ENCODE measurements at places on chromosomes 5 and 9.

GRCh38 chr5:14373685-14374084 lies 207.9 kb upstream of the OTULINL start:
- no peak overlapping the region for H3K4me3 ChIP-seq
- peaks cover 97% of the 10 kb centered on the region for H3K36me3 ChIP-seq
- no peak overlapping the region for H3K27ac ChIP-seq
- H3K27me3 ChIP-seq = no peaks in the 10 kb centered on the region

- peak overlapping the region; percentile 28 for H3K27ac ChIP-seq
- DNase-seq = no peak
- H3K4me3 ChIP-seq = no peak overlapping the region
- peaks cover 30% of the 10 kb centered on the region for H3K4me1 ChIP-seq
- no peaks in the 10 kb centered on the region for H3K36me3 ChIP-seq
Observed at GRCh38 chr5:57754616-57755015, 272.0 kb upstream of the ACTBL2 start.

GRCh38 chr5:115657125-115657880 lies 31.5 kb upstream of the TMED7 start:
- H3K27me3 ChIP-seq = peaks cover 5% of the 10 kb centered on the region
- DNase-seq = no peak
- H3K27ac ChIP-seq = no peak overlapping the region
- H3K4me3 ChIP-seq = no peak overlapping the region

- H3K27me3 ChIP-seq = no peaks in the 10 kb centered on the region
- no peak for DNase-seq
- no peak overlapping the region for H3K27ac ChIP-seq
- peaks cover 78% of the 10 kb centered on the region for H3K36me3 ChIP-seq
- H3K4me1 ChIP-seq = no peaks in the 10 kb centered on the region
- H3K4me3 ChIP-seq = no peak overlapping the region
Observed at GRCh38 chr9:92066168-92066567, 49.0 kb downstream of the SPTLC1 start.

DNA sequence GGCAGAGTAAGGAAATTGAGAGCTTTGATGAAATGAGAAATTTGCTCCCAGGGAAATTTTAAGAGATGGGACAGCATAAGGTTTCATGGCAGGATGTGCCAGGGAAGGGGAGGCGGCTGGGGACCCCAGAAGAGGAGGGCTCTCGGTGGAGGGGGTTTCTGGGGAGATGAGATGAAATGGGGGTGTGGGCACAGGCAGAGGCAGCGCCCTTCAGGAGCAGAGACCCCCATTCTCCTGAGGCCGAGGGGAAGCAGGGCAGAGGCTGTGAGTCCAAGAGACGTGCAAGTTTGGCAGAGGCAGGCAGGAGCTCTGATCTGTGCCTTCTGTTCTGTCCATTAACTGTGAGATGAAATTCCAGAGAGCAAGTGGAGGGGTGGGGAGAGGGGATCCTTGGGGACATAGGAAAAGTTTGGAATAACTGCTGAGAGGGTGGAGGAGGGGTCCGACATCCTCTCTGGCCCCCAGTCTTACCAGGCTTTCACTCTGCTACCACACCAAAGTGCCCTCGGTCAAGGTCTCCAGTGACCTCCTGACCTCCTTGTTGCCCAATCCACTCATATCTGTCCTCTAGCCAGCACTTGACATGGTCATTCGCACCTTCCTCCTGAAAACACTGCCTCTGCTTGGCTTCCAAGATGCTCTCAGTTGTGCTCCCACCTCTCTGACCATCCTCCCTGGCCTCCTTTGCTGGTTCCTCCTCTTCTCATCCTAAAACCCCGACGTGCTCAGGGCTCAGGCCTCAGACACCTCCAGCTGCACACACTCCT lies 108.1 kb upstream of the MVB12B start:
- no peak overlapping the region for H3K27ac ChIP-seq
- no peaks in the 10 kb centered on the region for H3K4me1 ChIP-seq
- peaks cover 46% of the 10 kb centered on the region for H3K27me3 ChIP-seq

DNA sequence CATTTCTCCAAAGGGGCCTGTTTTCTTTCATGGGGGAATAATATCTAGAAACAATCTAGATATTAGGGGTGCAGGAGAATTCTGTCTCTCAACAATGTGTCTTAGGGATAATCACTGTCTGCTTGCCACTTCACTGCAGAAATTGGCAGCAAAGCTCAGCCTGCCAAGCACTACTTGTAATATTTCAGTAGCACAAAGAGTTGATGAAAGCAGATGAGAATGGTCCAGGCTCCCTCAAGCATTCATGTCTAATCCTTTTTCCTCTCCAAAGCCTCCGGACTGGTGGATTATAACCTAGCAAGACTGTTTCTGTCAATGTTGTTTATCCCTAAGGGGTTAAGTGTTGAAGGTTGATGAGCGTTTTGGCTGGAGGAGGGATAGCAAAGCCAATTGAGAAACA lies 13.3 kb upstream of the MPDZ start:
- H3K4me3 ChIP-seq = no peak overlapping the region
- H3K27ac ChIP-seq = no peak overlapping the region
- no peak for DNase-seq

GRCh38 chr9:23322392-23322791 lies 503.6 kb downstream of the ELAVL2 start:
- H3K27me3 ChIP-seq = no peaks in the 10 kb centered on the region
- no peak overlapping the region for H3K27ac ChIP-seq
- H3K36me3 ChIP-seq = no peaks in the 10 kb centered on the region
- no peak for DNase-seq
- no peaks in the 10 kb centered on the region for H3K4me1 ChIP-seq

- H3K4me1 ChIP-seq = no peaks in the 10 kb centered on the region
- no peak for DNase-seq
Observed at GRCh38 chr5:159359408-159359807, 29.1 kb upstream of the IL12B start.

- H3K27me3 ChIP-seq = peaks cover 14% of the 10 kb centered on the region
- H3K36me3 ChIP-seq = no peaks in the 10 kb centered on the region
- DNase-seq = no peak
- no peak overlapping the region for H3K27ac ChIP-seq
- H3K4me3 ChIP-seq = no peak overlapping the region
Observed at GRCh38 chr5:42781584-42781983, 25.0 kb downstream of the CCDC152 start.

GRCh38 chr5:59588922-59589321 lies 304.6 kb downstream of the PDE4D start:
- no peak overlapping the region for H3K4me3 ChIP-seq
- no peaks in the 10 kb centered on the region for H3K27me3 ChIP-seq
- DNase-seq = no peak

GRCh38 chr5:505951-506525 lies 18.2 kb downstream of the SLC9A3 start:
- DNase-seq = no peak
- H3K4me3 ChIP-seq = no peak overlapping the region
- peaks cover 48% of the 10 kb centered on the region for H3K27me3 ChIP-seq
- no peaks in the 10 kb centered on the region for H3K36me3 ChIP-seq

DNA sequence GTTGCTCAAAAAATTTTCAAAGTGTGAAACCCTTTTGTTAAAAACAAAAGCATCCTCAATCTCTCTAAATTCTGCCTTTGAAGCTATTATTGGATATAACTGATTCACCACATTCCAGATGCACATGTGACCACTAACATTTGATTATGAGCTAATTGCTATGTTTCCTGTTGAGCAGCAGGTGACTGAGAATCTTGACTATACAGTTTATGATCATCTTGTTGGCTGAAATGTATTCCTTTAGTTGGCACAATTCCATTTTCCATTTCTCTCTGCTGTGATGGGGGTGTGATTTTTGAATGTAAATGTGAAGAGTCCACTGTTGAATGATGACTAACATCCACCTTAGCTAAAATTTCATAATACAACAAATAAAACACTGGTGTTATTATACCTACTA lies 10.7 kb downstream of the LYSMD3 start:
- H3K4me1 ChIP-seq = no peaks in the 10 kb centered on the region
- peak overlapping the region; percentile 23 for H3K27ac ChIP-seq
- H3K4me3 ChIP-seq = no peak overlapping the region
- H3K36me3 ChIP-seq = peaks cover 83% of the 10 kb centered on the region

DNA sequence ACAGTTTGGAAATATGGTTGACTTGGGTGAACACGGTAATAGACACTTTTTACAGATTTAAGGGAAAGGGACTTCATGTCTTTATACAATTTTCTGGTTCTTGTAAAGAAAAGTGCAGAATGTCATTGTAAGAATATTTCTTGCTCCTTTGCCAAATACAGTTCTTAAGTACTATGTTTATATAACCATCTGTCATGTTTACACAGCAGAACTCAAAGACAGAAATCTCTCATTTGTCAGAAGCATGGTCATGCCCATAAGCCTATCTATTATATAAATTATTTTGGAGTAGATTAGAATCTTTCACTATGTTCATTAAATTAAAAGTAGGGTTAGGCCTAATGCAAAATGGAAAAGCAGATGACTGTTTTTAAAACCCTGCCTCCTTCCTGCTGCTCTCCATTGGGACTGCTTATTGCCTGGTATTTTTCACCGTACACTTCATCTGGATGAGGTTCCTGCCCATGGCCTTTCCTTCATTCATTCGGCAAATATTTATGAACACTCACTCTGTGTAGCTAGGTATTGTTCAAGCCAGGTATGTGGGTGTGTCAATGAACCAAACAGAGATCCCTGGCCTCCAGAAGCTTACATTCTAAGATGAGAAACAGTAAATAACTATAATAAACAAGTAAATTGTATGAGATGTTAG lies 558.1 kb downstream of the NR2F1-AS1 start:
- no peaks in the 10 kb centered on the region for H3K4me1 ChIP-seq
- H3K36me3 ChIP-seq = no peaks in the 10 kb centered on the region
- no peak overlapping the region for H3K27ac ChIP-seq
- no peak overlapping the region for H3K4me3 ChIP-seq

GRCh38 chr5:137572042-137572695 lies 73.0 kb upstream of the SPOCK1 start:
- peaks cover 15% of the 10 kb centered on the region for H3K4me1 ChIP-seq
- no peaks in the 10 kb centered on the region for H3K27me3 ChIP-seq
- H3K27ac ChIP-seq = no peak overlapping the region
- no peak overlapping the region for H3K4me3 ChIP-seq
- H3K36me3 ChIP-seq = no peaks in the 10 kb centered on the region
- DNase-seq = no peak

DNA sequence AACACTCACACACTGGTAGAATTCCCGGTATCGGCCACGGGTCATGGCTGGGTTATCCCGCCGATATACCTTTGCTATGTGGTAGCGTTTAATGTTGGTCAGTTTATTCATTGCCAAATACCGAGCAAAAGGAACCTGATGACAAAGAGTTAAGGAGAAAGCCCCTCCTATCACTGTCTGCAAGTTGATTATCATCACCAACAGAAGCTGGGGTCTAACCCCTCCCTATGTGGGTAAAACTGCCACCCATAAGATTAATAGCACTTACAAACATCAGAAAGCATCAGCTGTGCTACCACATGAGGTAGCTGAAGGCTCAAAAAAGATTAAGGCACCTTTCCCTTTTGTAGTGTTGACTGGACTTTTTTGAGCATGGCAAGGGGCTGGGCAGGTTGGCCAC lies 5.6 kb upstream of the DND1 start:
- DNase-seq = no peak
- peaks cover 85% of the 10 kb centered on the region for H3K36me3 ChIP-seq
- H3K4me1 ChIP-seq = no peaks in the 10 kb centered on the region
- no peak overlapping the region for H3K4me3 ChIP-seq

DNA sequence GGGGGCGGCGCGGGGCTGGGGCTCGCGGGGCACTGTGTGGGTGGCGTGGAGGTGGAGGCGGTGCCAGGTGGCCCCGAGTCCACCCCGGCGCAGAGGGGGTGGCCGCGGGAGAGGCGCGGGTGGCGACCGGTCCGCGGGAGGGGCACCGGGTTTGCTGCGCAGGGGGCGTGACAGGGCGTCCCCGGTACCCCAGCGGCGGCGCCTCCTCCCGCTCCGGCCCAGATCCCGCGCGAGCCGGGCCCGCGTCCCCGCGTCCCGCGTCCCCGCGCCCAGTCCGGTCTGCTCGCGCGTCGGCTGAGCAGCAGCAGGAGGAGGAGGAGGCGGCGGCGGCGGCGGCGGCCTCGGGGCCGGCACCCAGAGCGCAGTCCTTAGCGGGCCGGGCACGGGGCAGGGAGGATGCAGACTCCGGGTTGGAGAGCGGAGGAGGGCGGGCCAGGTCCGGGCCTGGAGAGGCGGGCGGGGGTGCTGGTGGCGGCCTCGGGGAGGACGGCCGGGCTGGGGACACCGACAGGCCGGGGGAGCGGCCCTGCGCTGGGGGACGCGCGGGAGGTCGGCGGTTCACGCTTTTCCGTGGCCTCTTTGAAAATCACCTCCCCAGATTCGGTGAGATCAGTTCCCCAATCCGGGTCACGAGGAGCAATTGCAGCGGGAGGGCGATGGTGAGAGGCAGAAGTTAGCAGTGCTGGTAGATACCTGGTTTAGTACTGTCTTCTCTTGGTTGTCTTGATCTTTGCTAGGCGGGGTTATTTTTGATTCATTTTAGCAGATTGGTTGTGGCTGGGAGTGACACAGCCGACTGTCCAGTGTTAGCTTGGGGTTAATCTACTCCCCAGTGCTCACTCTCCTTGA lies 1.7 kb downstream of the TRIO start:
- peaks cover 34% of the 10 kb centered on the region for H3K4me1 ChIP-seq
- H3K27me3 ChIP-seq = no peaks in the 10 kb centered on the region
- peak overlapping the region; percentile 87 for H3K27ac ChIP-seq
- H3K4me3 ChIP-seq = peak overlapping the region; percentile 99

- DNase-seq = no peak
- H3K27me3 ChIP-seq = no peaks in the 10 kb centered on the region
- H3K4me3 ChIP-seq = no peak overlapping the region
- H3K27ac ChIP-seq = no peak overlapping the region
Observed at GRCh38 chr9:121505903-121506735, 6.5 kb upstream of the GGTA1 start.

- H3K36me3 ChIP-seq = no peaks in the 10 kb centered on the region
- peaks cover 51% of the 10 kb centered on the region for H3K27me3 ChIP-seq
- DNase-seq = no peak
- no peaks in the 10 kb centered on the region for H3K4me1 ChIP-seq
- H3K27ac ChIP-seq = no peak overlapping the region
- no peak overlapping the region for H3K4me3 ChIP-seq
Observed at GRCh38 chr5:31317665-31318064, 124.2 kb downstream of the CDH6 start.

DNA sequence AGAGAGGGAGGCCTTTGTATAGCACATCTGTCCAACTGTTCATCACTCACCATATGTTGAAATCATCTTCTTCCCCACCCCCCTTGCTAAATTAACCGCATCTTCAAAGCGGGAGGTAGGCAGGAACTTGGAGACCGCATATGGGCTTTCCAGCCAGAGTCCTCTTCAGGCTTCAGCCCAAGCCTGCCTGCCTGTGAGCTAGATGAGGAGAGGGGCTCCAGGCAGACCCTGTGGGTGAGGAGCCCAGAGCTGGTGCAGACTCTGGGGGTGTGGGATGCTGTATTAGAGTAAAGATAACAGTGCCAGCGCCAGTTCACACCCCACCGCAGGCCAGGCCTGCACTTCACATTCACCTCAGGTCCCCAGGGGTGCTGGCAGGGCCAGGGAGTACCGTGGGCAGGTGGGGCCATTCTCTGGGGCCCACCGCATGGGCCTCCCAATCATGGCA lies 16.2 kb downstream of the PRRC2B start:
- no peak overlapping the region for H3K27ac ChIP-seq
- no peak overlapping the region for H3K4me3 ChIP-seq
- H3K4me1 ChIP-seq = peaks cover 34% of the 10 kb centered on the region
- DNase-seq = no peak
- H3K27me3 ChIP-seq = no peaks in the 10 kb centered on the region

GRCh38 chr9:124776618-124776953 lies 347 bp upstream of the OLFML2A start:
- H3K27ac ChIP-seq = no peak overlapping the region
- no peaks in the 10 kb centered on the region for H3K27me3 ChIP-seq
- no peak for DNase-seq
- H3K4me3 ChIP-seq = peak overlapping the region; percentile 41

GRCh38 chr5:156094001-156094400 lies 233.0 kb upstream of the SGCD start:
- H3K4me3 ChIP-seq = no peak overlapping the region
- H3K4me1 ChIP-seq = no peaks in the 10 kb centered on the region
- no peak for DNase-seq
- no peaks in the 10 kb centered on the region for H3K27me3 ChIP-seq
- H3K27ac ChIP-seq = no peak overlapping the region
- no peaks in the 10 kb centered on the region for H3K36me3 ChIP-seq
